ENCODE measurements at places on chromosomes 2 and 18.
A peak's percentile ranks its signal among the peaks of the same experiment; 100 is the strongest.

DNA sequence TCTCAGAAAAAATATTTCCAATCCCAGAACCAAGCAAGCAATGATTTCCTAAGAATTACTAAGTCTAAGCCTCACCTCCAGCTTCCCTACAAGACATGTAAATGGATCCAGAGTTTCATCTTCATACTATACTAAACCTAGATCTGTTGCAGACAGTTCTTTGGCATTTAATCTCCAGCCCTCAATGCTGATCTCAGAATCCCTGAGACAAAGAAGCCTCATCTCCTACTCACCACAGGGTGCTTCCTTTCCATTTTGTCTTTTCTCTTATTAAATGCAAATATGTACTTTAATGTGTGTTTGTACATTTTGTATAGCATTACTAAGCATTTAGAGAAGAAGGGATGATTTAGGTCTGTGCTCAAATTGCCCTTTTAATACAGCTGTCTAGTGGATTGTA, 954.9 kb downstream of the TDRD15 start:
- peak; percentile 61 for DNase-seq

DNA sequence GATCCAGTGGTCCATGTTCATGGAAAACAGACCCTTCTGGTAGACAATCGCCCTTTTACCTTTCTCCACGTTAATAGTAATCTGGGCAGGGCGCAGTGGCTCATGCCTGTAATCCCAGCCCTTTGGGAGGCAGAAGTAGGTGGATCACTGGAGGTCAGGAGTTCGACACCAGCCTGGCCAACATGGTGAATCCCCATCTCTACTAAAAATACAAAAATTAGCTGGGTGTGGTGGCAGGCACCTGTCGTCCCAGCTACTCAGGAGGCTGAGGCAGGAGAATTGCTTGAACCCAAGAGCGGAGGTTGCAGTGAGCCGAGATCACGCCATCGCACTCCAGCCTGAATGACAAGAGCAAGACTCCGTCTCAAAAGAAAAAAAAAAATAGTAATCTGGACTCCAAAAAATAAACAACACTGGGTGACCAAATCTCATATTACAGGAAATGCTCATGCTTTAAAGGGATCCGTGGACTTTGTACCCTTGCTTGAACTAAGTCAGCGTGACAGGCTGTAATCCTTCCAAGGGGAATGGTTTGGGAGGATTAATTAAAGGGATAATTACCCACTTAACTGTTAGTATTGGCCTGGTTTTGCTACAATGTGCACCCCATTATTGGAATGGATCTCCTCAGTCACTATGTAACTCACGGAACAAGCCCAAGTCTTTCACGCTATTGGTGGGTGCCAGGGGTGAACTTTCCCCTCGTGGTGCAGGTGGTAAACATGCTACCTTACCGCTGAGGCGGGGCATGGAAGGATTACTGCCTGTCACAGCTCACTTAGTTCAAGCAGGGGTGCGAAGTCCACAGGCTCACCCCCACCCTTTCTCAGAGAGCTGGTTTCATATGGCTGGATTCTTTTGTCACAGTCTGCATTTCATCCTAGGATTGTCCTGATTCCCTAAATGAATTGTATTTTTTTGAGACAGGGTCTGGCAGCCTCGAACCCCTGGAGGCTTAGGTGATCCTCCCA, 36.7 kb downstream of the PROC start:
- DNase-seq, result no peak

DNA sequence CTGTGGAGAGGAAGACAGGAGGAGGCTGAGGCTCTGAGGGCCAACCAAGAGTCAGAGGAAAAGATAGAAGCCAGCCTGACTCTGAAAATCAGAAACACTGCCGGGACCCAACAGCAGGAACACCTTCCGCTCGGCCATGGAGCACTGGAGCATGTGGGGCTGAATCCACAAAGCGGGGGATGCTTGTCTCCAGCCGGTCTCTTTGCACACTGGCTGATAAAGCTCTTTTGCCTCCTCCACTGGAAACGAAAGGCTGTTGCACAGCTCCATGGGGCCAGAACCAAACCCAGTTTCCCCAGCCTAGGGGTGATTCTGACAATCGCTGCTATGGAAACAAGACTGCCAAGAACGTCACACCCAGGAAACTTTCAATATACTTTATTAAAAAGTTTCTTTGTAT, 90.3 kb downstream of the COL6A3 start:
- no peak for DNase-seq

DNA sequence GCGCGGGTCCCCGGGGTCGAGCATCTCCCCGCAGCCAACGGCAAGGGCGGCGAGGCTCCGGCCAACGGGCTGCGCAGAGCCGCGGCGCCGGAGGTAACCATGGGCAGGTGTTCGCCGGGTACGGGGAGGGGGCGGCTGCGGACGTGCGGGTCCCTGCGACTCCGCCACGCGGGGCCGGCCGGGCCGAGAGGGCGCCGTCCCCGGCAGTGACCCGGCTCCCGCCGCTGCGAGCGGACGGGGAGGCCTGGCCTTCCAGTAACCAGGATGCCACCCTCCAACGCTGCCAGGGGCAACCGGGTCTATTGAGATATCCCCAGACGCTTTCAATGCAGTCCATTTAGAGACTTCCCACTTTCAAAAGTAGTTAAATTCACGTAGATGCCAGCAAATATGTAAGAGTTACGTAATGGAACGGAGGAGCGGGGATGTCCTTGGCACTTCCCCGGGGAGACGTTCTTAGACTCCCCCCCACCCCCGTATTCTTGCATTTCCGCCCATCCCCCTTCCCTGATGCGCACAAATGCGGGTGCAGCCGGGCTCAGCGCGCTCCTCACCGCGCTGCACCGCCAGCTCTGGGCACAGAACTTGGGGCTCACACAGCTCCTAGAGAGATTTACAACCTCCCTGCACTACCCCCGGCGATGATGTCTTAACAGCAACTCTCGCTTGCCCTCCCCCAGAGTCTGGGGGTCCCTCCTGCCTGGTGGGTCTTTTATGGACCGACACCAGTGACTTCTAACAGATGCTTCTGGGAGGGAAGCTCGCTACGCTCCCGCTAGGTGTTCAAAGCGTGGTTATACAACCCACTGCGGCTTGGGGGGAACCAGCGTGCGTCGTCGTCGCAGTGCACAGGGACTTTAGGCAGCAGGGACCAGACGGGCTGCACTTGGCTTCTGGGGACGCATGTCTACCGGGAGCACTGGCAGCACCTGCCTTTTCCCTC, 657 bp downstream of the SGPP2 start:
- DNase-seq, result no peak

DNA sequence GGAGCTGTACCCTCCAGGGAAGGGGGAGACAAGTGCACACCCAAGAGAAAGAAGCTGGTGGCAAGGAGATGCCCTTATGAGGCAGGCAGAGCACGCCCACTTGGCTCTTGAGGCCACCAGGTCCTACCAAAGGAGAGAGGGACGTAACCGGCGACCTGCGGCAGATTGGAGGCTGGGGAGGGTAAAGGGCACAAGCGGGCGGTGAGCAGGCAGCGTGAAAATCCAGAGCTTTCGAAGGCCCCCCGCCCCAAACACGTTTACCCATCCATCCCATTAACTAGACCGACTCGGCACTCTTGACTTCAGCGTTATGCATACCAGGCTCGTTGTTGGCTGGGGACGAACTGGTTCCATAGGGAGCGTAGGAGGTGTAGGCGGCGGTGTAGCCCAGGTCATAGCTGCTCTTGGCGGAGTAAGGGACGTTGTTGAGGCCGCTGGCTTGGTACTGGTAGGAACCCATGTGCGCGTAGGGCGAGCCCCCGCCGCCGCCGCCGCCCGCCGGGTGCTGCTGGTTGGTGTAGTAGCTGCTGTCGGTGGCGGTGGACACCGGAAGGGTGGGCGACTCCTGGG, 794 bp downstream of the DLX2 start:
- DNase-seq, result no peak

DNA sequence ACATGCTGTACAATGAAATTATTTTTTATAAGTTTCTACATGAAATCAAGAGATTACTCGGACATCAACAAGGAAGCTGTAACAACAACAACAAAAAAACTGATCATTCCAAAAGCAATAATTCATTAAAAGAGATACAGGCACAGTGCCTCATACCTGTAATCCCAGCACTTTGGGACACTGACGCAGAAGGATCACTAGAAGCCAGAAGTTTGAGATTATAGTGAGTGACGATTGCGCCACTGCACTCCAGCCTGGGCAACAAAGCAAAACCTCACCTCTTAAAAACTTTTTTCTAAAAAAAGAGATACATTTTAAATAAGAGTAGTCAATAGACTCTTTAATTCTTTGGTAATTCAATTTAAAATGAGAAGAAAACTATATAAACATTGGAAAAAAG, 364.3 kb downstream of the TNS1 start:
- DNase-seq, result no peak

- no peak for DNase-seq
Observed at GRCh38 chr2:138515092-138515491, 13.5 kb downstream of the SPOPL start.

DNA sequence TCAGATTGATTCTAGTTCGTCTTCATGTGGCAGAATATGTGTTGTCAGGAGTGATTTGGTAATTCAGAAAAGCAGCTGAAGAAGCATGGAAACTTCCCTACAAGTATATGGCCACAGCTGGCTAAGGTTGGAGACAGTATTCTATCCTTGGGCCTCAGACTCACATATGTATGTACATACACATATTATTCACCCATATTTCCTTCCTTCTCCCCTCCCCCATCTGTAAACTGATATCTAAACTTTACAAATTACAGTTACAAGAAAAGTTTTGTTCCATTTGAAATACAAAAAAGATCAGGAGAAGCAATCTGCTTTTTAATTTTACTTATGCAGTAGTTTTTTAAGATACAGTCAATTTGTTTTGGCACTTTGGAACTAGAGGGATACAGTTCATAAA, 3.1 kb downstream of the SP3 start:
- peak; percentile 32 for DNase-seq

- DNase-seq, result no peak
Observed at GRCh38 chr2:136113209-136113971, 4.6 kb downstream of the CXCR4 start.

- DNase-seq, result peak; percentile 72
Observed at GRCh38 chr2:167191588-167191987, 303.3 kb downstream of the XIRP2 start.

DNA sequence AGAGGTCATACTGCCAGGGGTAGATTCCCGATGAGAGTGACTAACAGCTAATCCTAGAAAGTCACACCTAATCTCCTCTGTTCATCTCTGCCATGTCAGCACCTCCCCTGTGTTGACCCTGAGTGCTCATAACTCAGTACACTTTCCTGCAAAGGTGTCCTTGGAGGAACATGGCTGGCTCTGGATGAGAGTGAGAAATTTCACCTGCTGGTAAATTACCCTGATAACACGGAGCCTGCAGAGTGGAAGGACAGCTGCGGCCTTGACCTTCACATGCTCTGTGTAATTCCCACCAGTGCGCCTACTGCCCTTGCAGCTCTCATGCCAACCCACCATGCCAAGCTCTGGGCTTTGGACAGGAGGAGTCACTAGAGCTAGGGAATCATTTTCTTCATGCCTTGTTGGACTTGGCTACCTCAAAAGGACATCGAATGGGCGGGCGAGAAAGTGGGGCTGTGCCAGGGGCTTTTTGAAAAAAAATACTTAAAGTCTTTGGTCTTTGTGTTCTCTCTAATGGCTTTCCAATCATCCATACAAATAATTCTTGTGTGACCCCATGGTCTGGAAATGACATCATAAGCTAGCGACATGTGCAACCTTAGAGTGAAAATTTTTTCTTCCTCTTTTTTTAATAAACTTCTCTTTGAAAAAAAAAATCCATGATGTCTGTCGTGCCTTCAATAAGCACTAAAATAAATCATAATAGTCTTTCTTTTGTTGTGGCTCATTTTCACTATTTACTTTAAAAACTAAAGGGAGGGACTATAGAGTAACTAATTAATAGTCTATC, 319.9 kb downstream of the MYCN start:
- no peak for DNase-seq

DNA sequence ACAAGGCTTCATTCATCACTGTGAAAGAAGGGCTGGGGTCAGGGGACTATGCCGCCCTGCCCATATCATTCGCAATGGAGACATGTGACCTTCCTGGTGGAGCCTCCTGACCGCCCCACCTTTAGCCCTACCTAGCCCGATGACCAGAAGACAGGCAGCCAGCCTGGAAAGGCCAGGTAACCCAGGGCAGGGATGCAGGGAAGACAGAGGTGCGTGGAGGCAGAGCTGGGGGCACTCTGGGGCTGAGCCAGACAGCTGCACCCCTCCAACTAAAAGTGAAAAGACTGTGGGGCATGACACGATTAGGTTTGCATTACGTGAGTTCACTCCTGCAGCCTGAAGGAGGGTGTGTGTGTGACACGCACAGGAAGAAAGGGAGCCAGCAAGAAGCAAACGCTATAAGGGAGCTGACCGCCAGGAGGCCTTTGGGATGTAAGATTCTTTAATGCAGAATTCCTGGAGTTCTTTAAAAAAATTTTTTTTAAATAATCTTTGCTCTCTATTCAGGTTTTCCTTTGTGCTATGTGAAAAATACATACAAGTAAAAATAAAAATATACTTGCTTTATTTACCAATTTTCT, 3.7 kb upstream of the HES6 start:
- no peak for DNase-seq

GRCh38 chr2:101696272-101697123, 1.0 kb upstream of the MAP4K4 start:
- DNase-seq, result no peak

- DNase-seq, result no peak
Observed at GRCh38 chr2:105626966-105627340, 117.8 kb upstream of the NCK2 start.

DNA sequence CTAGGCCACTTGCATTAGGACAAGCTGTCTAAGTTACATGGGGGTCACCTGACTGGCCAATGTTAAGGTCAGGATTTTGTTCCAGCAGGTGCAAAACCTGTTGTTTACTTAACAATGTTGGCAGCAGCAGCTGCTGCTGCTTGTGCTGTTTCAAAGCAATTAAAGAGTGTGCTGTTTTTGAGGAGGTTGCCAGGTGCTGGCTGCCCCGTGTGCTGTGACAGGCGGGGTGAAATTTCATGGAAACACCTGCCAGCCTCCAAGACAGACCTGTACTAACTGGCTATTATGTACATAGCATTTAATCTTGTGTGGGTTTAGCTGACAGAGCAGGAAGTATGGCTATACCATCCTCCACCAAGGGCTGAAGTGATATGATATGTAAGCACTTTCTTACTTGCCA, 224.9 kb downstream of the ASXL3 start:
- no peak for DNase-seq

DNA sequence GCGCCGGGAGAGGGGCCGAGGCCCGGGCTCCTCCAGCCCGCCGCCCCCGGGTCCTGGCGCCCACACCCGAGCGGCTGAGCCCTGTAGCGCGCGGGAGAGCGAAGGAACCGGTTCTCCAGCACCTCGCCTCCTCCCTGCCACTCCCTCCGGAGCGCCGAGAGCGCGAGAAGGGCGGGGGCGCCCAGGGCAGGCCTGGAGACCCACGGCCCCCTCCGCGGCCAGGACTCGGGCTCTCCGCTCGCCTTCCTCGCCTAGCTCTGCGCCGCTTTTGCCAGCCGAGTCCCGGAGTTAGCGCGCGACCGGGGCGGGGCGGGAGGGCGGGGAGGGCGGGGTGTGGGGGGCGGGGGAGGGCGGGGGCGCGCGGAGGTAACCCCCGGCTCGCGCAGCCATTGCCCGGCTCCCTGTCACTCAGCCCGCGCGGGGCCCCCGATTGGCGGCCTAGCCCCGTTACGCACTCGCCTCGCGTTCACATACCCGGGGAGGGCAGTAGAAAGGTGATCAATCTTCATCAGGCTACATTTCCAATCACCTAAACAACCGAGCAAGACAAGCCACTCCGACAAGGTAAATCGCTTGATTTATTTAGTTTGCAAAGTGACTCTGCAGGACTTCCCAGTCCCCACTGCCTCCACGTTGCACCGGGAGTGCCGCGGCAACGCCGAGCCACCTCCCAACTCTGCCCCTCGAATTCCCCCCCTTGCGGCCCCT, at the start of gene OTX1:
Gene OTX1 (plus strand): TSS at position 497 of the 708 bp plus-strand sequence. CDS start 2,161 bp downstream, outside the sequence.
- DNase-seq, result no peak
